Activated CD4-positive, alpha-beta T cell treated with anti-CD3 and anti-CD28 coated beads, Interleukin-2, Interleukin-6, amounts not matched to agents 100 ng/mL and 50 ng/mL, durations not matched to agents 16 hours and 8 hours (primary cell): ENCODE measurements at places on chromosomes 13 and 19.
A peak's percentile ranks its signal among the peaks of the same experiment; 100 is the strongest.

DNA sequence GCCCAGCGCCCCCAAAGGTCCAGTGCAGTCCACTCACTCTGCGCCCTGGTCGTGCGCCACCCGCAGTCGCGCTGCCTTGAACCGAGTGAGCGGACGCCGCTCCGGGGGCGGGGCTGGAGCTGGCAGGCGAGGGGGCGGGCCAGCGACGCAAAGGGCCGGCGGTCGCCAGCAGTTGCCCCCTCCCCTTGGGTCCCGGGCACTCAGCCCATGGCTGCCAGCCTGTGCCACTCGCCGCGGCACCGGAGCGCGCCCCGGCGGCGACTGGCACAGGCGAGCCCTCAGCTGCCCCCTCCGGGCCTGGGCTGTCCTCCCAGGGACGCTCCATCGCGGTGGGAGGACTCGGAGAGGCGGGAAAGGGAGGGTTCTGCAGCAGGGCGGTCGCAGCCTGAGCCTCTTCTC, at the start of gene S1PR5:
TSS of gene S1PR5 (minus strand) at position 87 of the 399 bp plus-strand sequence. CDS start 2,436 bp downstream, outside the sequence.
- no peak for DNase-seq

- DNase-seq, result peak; percentile 22
These were observed 651 bp downstream of the GAPDHS start for GRCh38 chr19:35533822-35534392.

DNA sequence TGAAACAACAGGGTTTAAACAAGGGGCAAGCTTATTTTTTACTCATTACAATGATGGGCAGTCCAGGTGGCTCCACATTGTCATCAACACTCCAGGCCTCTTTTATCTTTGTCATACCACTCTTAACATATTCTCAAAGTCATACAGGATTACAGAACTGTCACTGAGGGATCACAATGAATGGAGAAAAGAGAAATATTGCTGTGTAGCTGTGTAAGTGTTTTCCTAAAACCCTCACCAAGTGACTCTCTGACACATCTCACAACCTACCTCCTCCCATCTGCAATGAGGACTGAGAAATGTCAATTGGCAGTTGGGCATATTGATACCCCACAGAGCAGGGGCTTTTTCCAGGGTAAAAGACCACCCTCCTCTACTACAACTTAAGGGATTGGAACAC, 562.1 kb downstream of the TBC1D4 start:
- no peak for DNase-seq

- DNase-seq, result peak; percentile 99
These were observed at the start of gene PCSK4 for GRCh38 chr19:1490311-1491113. TSS of gene PCSK4 (minus strand) at chr19:1490350. CDS start at chr19:1490346, 4 bp downstream.

GRCh38 chr19:4653793-4654436, 14.6 kb downstream of the TNFAIP8L1 start:
- DNase-seq, result no peak

- DNase-seq, result no peak
These were observed 14.5 kb upstream of the PTPRS start for GRCh38 chr19:5355076-5355475.

DNA sequence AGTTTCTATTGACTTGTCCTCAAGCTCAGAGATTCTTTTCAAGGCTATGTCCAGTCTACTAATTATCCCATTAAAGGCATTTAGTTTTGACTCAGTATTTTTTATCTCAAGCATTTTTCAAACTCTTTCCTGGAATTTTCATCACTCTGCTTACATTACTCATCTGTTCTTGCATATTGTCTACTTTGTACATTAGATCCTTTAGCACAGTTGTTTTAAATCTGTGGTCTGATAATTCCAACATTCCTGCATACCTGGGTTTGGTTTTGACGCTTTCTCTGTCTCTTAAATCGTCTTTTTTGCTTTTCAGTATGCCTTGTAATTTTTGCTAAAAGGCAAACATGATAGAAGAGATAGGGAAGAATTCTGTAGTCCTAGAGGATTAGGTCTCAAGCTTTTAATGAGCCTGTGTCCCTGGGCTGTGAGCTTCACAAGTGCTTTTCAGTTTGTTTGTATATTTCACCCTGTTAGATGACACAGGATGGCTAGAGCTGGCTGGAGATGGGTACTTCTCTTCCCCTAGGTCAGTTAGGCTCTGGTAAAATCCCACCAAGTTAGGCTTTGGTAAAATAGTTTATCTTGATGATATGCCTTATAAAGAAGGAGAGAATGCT, 46.1 kb upstream of the GPC6 start:
- DNase-seq, result no peak
